ENCODE measurements at places on chromosomes 12 and 14.

DNA sequence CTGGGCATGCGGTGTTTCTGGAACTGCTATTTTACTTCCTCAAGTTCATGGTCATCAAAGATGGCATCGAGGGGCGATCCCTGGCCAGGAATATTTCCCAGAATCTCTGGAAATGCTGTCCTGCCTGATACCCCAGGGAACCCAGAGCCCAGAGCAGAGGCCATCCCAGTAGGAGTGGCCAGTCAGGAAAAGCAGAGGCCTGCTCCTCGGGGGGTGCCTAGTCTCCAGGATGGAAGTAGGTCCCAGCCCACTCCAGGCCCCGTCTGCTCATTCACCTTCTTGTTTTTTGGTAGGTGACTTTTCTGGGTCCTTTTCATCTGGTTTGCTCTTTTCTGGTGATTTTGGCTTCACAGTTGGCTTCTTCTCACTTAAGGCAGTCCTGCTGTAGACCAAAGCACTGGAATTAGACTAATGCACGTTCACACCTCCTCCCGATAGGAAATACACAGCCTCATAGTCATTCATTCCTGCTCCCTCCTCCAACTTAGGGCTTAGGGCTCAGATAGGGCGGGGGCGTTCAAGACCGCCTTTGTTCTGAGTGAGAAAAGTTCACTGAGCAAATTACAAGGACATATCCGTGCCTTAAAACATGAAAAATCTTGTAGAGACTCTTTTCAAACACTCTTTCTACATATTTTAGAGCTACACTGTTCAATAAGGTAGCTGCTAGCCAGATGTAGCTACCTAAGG lies 51.1 kb downstream of the TRAFD1 start:
- DNase-seq: no peak

DNA sequence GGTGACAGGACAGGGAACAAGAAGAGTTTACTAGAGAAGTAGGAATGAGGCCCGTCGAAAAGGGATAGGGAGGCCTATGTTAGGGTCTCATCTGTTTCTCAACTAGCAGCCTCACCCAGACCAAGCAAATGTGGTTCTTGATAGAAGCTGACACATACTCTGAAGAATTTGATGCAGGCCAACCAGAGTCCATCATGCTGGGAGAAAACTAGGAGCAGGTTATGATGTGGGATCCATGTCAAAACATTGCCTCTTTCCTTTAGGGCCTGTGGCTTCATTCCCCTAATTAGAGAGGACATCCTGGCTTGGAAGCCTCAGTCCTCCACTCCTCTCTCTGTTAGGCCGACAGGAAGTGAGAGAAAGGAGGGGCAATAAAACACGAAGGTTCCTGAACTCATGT lies 122.8 kb downstream of the NTF3 start:
- DNase-seq: no peak

DNA sequence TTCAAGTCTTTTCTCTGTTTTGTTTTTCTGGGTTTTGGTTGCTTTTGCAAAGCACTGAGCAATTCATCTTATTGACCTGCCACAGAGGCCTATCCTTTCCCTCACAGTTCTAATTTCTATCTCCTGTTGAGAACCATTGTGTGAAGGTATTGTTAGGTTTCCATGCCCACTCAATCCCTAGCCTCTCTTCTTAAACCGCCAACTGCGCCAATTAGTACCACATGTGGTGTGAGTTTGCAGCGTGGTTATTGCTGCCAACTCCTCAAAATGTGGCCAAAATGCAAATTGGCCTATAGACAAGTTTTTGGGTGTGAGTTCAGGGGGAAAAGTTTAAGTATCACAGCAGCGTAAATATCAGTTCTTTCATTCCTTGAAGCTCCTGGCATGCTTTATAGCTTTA lies 232.6 kb downstream of the FLRT2 start:
- no peak for DNase-seq

DNA sequence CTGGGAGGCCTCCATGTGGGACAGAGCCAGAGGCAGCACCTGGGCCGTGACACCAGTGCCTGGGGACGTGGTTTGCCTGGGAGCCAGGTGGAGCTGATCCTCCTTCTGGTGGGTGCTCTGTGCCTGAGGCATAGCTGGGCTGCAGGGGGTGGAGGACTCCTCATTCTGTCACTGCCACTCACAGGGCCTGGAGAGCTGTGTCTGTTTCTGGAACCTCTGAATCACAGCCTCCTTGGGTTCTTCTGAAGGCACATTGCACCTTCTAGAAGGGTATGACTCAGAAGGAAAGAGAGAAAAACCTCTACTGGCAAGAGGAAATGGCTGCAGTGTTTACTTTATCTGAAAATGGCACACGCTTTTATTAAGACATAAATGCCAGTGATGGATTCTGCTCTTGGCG lies 659.8 kb downstream of the VRK1 start:
- DNase-seq: no peak

GRCh38 chr12:124340080-124340900 lies 45.4 kb downstream of the RFLNA start:
- no peak for DNase-seq

DNA sequence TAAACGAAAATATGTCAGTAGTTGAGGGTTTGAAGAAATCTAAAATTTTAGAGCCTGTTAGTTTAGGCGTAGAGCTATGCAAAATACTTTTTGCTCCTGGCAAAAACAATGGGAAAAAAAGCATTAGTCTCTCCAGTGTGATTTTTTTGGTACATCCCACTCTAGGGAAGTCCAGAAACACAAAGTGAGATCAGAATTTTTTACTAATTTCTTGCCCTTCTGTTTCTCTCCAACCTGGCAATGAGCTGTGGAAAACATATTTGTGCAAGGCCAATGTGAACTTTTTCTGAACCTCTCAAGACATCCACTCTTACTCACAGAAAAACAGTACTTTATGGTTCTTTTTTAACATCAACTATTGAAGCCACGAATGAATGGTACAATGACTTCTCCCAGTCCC lies 56.9 kb upstream of the DCN start:
- DNase-seq: no peak

GRCh38 chr12:58489394-58489793 lies 430.9 kb downstream of the LRIG3 start:
- DNase-seq: no peak

- no peak for DNase-seq
Measured at GRCh38 chr12:122813310-122813713, 21.9 kb upstream of the HIP1R start.

DNA sequence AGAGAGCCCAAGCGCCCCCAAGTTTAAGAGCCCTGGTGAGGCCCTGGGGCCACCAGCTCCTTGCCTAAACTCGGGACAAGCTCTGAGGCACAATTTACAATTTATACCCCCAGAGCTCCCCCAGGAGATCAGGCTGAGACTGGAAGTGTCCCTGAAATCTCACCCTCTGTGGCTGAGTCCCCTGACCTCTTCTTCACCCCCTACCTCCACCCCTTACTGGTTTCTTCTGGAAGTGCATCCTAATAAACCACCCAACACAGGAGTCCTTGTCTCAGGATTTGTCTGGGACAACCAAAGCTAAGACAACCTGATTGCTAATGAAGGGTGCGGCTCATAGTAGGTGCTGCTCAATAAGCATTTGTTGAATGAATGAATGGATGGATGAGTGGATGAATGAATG lies 206.4 kb downstream of the BCL11B start:
- no peak for DNase-seq

- no peak for DNase-seq
Measured at GRCh38 chr12:117400912-117401311, 39.5 kb upstream of the NOS1 start.

- no peak for DNase-seq
Measured at GRCh38 chr14:39395555-39396254, 36.5 kb downstream of the FBXO33 start.

GRCh38 chr12:112839386-112839972 lies 47.9 kb downstream of the RPH3A start:
- no peak for DNase-seq

- DNase-seq: no peak
Measured at GRCh38 chr12:12403264-12404248, 46.7 kb downstream of the BORCS5 start.

- no peak for DNase-seq
Measured at GRCh38 chr12:27337376-27337775, 4.7 kb downstream of the BMAL2 start.

DNA sequence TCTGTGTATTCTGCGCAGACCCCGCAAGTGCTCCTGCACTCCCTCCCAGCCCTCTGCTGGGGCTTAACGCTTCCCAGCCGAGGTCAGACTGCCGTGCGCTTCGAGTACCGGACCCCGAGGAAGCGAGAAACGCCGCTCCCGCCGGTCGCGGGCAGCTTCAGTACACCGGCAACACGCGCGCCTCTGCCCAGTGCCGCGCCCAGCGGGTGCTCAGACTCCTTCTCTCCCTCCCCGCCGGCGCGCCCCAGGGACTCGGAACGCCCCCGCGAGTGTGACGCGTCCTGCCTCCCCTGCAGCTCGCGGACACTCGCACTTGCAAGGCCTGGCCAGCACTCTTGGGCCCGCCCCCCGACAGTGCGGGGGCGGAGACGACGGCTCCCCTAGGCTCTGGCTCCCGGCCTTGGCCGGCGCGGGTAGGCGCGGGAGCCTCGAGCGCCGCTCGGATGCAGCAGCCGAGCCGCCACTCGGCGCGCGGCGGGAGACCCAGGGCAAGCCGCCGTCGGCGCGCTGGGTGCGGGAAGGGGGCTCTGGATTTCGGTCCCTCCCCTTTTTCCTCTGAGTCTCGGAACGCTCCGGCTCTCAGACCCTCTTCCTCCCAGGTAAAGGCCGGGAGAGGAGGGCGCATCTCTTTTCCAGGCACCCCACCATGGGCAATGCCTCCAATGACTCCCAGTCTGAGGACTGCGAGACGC lies at the start of gene PTGER2:
PTGER2 (plus strand) TSS at position 410 of the 692 bp plus-strand sequence; CDS start at position 647, 237 bp downstream.
- DNase-seq: peak; percentile 31

DNA sequence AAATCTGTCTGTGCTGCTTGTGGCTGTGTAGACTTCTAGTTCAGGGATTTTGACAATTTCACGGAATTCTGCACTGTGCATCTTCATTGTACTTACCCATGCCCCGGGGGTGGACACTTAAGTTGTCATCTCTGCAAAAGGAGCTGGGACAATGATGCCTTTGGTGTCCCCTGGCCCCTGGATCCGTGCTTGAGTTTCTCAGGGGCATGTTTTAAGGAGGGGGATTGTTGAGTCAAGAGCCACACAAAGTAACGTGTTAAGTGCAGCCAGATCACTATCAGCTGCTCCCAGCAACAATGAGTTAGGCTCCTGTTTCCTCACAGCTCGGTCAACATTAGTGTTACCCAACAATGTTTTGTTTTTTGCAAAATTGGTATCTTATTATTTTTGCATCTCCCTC lies 305.0 kb upstream of the DIO3 start:
- no peak for DNase-seq

- no peak for DNase-seq
Measured at GRCh38 chr12:110934093-110934852, 13.9 kb upstream of the MYL2 start.

Measured in GM12891 (cell line).